GM04504 (cell line): ENCODE measurements at places on chromosomes 3 and 15.

GRCh38 chr15:88465633-88466224 is 1.5 kb downstream of the MRPL46 start:
- peak; percentile 17 for DNase-seq

GRCh38 chr3:80997622-80998021 is 763.8 kb downstream of the GBE1 start:
- no peak for DNase-seq

GRCh38 chr3:71423151-71423906 is 160.2 kb downstream of the FOXP1 start:
- DNase-seq = no peak

GRCh38 chr3:71430941-71431552 is 152.5 kb downstream of the FOXP1 start:
- DNase-seq = no peak

GRCh38 chr3:127803619-127804018 is 18.7 kb downstream of the MGLL start:
- DNase-seq = peak; percentile 81

DNA sequence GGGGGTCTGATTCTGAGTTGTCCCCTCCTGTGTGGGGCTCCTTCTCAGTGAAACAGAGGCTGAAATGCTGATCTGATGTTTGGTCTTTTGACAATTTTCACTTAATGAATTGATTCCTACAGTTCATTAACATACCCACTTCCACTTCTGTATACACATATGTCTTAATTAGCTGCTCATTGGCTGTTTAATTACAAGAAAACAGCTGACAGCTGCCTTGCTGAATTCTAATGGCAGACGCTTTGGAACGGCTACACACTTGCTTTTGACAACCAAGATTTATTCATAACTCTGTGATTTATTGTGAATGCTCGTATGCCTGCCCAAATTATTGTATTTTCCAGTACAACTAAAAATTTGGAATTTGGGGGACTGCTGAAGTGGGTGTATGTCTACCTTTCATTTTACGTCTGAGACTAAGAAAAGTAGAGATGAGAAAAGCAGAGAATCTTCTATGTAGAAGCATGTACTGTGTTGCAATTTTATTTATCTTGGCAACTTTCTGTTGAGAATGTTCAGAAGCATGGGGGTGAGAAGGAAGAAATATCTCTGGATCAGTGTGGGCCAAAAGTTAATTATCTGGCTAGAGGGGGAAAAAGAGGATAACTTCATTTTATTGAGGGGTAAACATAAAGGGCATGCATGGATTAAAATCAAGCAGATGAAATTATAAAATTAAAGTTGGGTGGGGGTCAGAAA is 46.5 kb upstream of the ICE2 start:
- no peak for DNase-seq
